Naive thymus-derived CD8-positive, alpha-beta T cell (primary cell): ENCODE measurements at places on chromosomes 5 and 9.

- DNase-seq = no peak
Observed at GRCh38 chr5:45694255-45694814, 1.8 kb downstream of the HCN1 start.

- no peak for DNase-seq
Observed at GRCh38 chr9:8857068-8857925, 1057.7 kb upstream of the DMAC1 start.

DNA sequence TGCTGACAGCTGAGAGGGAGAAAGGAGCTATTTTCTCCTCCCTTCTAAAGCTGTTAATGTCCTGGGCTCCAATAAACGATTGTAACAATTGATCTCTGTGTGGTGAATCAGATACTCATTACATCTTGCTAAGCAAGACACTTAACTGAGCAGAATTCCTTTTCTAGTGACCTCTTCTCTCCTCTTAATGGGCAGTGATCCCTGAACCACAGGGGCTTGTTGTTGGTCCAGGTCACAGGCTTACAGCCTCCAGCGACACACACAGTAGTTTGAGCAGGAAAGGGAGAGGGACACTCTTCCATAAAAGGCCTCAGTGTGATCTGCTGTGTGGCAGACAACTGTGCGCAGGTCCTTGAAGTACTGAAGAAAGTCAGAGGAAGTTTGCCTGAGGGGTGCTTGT is 58.5 kb upstream of the MYO10 start:
- no peak for DNase-seq

DNA sequence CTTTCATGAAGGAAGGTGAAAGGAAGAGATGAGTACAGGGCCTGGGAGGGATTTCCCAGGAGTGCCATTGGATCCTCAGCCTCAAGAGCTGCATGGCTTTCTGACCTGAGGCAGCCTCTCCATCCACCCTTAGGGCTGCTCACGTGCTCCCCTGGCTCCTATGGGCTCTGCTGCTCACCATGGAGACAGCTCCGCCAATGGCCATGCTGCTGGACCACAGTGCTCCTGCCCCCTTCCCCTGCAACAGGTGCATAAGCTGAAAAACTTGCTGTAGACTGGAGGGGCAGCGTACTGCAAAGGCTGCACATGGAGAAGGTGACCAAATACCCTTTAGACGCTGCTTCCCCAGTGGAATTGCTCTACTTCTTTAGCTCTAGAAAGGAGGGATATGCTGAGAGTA is 112.7 kb upstream of the PANK3 start:
- DNase-seq = no peak

- no peak for DNase-seq
Observed at GRCh38 chr5:115571441-115571878, 26.9 kb upstream of the FEM1C start.

GRCh38 chr5:149681922-149682321 is 48.2 kb upstream of the PPARGC1B start:
- DNase-seq = no peak

GRCh38 chr5:179322071-179323025 is 22.9 kb downstream of the ADAMTS2 start:
- no peak for DNase-seq

- no peak for DNase-seq
Observed at GRCh38 chr5:1299961-1300360, 5.1 kb upstream of the TERT start.

DNA sequence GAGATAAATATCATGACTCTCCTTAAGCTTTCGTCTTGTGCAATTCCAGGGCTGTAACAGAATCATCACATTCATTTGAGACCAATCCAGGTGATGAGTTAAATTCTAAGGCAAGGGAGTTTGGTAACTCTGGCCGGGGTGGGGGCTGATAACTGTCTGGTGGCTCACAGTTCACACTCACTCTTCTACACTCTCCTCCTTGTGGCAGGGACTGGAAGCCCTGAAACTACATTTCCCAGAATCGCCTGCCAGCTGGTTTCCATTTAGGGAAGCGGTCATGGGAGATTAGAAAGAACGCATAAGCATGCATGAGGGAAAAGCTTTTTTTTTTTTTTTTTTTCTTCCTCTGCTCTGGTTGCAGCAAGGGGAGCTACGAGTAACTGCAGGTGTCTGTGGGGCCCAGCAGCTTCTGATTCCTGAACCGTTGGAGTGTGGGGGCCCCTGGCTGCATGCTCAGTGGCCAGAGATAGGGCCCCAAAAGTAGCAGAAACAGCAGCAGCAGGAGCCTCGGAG is 154.8 kb upstream of the TBC1D2 start:
- DNase-seq = no peak

- peak; percentile 68 for DNase-seq
Observed at GRCh38 chr9:96450613-96451528, 902 bp downstream of the HABP4 start.

DNA sequence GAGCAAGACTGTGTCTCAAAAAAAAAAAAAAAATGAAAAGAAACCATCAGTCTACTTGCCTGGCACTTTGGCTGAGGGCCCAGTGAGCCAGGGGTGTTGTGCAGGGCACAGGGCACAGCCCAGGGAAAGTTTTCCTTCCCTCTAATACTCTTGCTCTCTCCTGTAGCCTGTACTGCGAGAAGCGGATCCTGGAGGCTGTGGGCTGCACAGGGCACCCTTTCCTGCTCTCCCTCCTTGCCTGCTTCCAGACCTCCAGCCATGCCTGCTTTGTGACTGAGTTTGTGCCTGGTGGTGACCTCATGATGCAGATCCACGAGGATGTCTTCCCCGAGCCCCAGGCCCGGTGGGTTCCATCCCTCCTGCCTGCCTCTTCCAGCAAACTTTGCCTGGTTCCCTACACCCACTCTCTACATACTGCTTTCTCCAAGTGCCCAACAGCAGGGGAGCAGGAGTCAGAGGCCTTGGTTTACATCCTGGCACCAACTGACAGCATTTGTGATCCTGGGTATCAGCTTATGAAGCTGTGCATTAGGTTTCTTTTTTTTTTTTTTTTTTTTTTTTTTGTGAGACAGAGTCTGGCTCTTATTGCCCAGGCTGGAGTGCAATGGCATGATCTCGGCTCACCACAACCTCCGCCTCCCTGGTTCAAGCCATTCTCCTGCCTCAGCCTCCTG is 7.2 kb downstream of the ZDHHC12 start:
- DNase-seq = no peak

GRCh38 chr5:83498585-83498984 is 27.0 kb downstream of the VCAN start:
- no peak for DNase-seq

DNA sequence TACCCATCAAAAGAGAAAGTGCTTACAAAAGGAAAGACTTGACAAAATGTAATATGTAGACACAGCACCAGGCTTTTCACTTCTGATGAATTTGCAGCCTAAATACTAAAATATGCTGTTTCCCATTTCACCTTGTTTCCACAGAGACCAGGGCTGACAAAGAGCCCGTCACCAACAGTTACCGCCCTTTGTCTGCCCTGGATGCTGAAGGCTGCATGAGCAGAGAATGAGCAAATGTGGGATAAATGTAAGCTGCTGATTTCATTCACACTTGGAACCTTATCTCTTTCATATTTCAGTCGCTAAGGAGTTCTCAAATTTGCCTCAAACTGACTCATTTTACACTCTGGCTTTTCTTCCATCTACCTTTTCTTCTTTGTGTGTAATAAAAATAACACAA is 213.9 kb downstream of the TMEM167A start:
- DNase-seq = no peak

GRCh38 chr9:137176302-137177182 is 4.7 kb upstream of the TMEM210 start:
- no peak for DNase-seq

GRCh38 chr9:3810231-3810630 is 284.4 kb upstream of the RFX3 start:
- no peak for DNase-seq

- DNase-seq = no peak
Observed at GRCh38 chr9:127422133-127422782, 1.9 kb upstream of the ZNF79 start.

DNA sequence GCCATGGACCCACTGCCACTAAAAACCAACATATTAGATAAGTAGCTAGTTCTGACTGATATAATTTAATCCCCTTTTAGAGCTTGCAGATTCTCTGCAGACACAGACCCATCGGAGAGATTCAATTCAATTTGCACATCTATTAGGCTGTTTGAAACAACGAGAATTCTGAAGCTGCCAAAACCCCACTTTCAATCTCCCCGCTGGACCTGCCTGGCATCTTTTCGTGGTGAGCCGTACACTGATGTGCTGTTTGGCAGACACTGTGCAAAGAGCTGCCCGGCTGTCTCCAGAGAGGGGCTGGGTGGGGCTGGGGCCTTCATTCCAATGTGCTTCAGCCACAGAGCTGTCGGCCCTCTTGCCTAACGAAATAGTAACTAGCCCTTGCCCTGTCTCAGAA is 42.1 kb upstream of the FAM240B start:
- DNase-seq = no peak

DNA sequence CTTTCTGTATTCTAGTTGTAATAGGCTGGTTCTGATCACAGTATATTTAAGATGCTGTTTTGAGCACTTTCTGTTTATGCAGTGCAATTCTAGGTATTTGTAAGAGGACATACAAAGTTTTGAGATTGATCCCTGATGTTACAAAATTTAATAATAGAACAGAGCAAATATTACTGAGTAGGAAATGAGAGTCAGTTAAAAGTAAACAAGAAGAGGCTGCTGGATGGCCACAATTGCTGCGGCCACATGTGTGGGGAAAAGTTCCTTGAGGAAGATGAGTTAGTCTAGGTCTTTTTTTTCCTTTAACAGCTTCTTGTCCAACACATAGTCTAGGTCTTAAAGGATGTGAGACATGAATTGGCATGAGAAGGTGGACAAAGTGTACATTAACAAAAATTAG is 11.3 kb downstream of the EHMT1 start:
- no peak for DNase-seq

DNA sequence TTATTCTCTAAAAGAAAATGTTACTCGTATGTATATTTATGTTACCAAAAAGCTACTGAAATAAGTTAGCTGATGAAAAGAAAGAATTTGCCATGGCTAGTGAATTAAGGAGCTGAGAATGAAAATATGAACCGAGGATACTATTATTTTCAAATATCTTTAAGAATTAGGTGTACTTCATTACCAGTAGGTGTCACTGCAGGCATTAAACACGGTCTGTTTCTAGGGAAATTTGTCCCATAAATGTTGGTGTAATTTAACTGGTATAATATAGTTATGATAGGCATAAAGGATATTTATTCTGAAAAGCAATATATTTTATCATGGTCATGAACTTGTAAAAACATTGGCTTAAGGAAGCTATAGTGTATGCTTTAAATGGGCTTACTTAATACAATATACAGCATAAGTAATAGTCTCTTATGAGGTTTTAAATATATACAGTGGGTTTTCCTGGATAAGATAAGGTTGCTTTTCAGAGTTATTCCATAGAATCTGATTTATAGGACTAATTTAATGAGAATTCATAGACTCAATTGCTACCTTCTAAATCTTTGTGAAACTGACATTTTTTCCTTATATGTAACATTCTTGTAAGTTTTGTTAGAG is 72.4 kb upstream of the MPDZ start:
- DNase-seq = no peak

DNA sequence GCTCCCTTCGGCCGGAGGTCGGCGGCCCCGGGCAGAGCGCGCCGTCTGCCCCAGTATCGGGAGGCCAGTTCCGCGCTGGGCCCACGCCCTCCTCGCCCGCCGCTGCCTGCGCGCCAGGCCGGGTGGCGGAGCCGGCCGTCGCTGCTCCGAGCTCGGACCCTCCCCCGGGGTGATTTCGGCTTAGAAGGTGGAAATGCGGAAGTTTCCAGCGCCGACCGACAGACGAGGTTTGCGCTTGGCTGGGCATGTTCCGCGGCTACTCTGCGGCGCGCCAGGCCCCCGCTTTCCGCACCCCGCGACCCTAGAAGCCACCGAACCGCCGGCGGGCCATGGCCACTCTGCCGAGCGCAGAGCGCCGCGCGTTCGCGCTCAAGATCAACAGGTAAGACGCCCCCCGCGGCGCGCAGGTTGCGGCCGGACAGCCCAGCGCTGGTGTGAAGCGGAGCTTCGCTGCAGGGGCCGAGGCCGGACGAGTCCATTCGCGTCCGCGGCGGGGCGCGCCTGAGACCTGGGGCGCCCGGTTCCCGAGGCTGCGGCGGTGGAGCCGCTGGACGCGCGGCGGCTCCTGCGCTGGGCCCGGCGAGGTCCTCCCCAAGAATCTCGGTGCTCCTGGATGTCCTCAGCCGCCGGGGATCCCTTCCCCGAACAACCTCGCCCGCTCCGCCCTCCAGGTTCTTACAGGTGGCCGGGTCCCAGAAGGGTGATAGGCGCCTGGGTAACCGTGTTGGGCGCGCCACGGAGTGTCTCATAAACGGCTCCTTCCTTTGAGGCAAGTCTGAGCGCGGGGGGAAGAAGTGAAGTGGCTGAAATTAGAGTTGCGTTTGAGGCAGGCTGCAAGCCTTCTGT is at the start of gene DOCK8:
TSS of gene DOCK8 (plus strand) at position 218 of the 846 bp plus-strand sequence. CDS start at position 330, 112 bp downstream.
- DNase-seq = peak; percentile 24

DNA sequence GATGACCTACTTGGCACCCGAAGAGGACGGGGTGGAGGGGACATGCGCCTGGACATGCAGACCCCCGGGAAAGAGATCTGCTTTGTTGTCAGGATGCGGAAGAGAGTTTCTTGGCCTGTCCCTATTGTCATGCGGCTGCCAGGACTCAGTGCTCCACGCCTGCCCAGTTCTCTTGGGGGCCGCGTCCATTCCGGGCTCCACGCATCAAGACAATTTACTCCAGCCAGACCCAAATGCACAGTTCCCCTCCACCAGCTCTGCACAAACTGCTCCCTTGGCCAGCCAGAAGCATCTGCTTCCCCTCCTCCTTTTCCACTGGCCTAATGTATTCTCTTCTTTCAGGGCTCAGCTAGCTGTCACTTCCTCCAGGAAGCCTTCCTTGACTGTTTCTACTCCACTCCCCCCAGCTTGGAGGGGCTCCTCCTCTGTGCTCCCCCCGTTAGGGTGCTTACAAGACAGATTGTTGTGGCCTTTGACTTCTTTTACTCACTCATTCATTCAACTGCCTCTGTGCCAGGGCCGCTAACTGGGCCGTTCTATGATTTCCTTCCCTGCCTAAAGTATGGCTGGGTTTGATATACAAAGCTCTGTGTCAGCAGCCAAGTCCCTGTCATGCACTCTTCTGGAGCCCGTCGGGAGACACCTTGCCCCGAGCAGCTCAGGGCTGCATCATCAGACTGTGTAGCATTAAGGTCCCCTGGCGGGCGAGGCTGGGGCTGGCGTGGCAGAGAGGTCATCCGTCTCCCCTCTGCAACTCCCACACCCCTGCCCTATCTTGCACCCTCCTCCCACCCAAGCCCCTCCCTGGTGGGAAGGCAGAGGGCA is 6.6 kb downstream of the FIBCD1 start:
- DNase-seq = no peak

- no peak for DNase-seq
Observed at GRCh38 chr5:41641621-41642020, 131.2 kb upstream of the PLCXD3 start.

- no peak for DNase-seq
Observed at GRCh38 chr5:97666783-97667182, 483.7 kb upstream of the RIOK2 start.

- no peak for DNase-seq
Observed at GRCh38 chr9:120875643-120875953, 1.4 kb downstream of the PHF19 start.

GRCh38 chr5:149724884-149725283 is 5.2 kb upstream of the PPARGC1B start:
- no peak for DNase-seq

- DNase-seq = no peak
Observed at GRCh38 chr9:78765861-78766260, 468.9 kb downstream of the PSAT1 start.
